ENCODE measurements at places on chromosomes 7 and 10.
A peak's percentile ranks its signal among the peaks of the same experiment; 100 is the strongest.

DNA sequence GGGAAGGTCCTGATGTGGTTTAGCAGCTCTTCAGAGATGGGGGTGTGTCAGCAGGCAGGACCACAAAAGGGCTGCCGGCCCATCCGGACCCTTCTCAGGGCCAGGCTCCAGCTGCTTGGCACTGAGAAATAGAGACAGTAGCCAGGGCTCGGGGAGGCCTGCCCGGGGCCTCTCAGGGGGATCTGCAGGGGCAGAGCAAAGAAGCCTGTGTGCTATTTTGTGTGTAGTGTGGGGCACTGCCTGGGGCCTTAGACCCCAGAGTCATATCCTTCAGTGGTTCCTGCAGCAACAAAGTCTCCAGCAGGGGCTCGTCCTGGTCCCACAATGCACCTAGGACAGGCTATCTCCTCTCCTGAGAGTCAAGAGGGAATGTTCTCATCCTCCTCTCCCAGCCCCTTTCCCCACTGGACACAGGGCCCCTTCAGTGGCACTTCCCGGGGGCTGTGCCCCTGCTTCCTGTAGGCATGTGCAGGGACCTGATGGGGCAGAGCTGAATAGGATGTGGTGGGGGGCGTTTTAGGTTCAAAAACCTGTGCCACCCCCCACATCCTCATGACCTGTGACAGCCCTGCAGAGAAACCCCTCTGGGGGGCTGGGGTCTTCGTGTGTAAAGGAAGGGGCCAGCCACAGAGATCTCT lies 159.5 kb upstream of the RHEB start:
- DNase-seq = no peak

DNA sequence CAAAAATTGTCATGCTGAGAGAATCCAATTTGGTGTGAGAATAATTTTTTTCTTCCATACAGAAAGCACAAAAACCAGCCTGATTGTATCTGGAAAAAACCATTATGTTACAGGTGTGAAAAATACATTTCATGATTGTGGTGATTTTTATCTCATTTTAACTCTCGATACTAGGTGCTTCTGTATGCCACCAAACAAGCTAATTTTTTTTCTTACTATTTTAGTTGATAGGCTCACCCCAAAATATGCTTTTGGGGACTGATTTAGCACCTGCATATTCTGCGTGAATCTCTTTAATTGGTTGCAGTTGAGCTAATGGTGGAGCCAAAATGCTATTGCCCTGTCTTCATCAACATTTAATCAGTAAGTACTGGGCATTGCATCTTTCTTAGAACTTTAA lies 1.9 kb downstream of the DMTF1 start:
- no peak for DNase-seq

DNA sequence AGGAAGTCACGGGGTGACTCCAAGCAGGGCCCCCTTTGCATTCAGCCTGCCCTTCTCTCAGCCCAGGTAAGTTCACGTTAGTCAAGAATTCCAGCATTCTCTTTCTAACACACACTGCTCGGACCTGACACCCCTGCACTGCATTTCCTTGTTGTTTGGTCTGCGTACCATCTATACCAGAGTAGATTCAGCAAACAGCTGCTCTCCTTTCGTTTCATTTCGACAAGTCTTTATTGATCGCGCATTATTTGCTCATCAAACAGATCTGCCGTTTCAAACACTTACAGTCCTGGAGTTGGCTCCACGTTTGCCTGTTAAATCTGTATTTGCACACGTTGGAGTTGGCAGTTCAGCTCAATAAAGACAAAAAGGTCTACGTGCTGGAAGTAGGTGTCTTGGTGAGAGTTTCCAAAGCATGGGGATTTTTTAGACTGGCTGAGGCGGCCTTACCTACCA lies 495.1 kb downstream of the RPS24 start:
- no peak for DNase-seq

DNA sequence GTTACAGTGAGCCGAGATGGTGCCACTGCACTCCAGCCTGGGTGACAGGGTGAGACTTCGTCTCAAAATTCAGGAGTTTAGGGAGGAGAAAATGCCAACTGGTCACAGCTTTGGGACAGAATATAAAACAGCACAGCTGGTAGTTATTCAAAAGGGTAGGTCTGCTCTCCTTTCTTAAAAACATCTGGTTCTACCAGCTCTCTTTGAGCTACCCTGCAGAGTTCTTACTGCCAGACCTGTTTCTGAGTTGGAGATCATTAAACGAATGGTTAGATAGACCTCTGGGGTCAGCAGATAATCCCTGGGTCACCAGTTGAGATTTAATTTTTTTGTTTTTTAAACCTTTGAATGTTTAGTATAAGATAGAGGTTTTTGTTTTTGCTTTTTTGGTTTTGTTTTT lies 52.6 kb downstream of the MCU start:
- no peak for DNase-seq

DNA sequence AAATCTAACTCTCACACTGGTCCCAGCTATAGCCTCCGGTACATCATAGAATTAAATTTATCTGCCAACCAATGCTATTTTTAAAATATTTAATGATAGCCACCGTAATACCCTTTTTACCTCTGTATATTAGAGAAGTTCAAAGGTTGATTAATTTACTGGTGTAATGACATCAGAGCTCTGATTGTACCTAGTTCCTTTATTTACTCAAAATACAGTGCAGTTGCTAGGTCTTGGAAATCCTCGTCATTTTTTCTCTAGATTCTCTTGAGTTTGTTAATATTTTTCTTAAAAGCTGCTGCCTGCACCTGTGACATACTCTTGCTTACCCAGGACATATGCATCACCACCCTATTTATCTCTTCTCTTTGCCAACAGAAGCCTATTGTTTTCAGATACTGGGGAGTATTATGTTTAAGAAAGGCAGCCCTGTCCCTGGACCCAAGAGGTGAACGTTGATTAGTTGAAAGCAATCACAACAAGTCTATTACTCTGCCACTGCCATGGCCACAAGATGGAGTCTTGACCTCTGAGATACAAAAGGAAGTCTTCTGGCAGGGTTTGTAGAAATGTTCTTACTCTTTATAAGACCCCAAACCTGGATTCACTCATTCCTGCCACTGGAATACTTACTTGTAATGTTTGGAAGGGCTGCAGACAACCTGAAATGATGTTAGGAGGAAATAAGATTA lies 25.6 kb upstream of the TMEM26 start:
- DNase-seq = no peak

DNA sequence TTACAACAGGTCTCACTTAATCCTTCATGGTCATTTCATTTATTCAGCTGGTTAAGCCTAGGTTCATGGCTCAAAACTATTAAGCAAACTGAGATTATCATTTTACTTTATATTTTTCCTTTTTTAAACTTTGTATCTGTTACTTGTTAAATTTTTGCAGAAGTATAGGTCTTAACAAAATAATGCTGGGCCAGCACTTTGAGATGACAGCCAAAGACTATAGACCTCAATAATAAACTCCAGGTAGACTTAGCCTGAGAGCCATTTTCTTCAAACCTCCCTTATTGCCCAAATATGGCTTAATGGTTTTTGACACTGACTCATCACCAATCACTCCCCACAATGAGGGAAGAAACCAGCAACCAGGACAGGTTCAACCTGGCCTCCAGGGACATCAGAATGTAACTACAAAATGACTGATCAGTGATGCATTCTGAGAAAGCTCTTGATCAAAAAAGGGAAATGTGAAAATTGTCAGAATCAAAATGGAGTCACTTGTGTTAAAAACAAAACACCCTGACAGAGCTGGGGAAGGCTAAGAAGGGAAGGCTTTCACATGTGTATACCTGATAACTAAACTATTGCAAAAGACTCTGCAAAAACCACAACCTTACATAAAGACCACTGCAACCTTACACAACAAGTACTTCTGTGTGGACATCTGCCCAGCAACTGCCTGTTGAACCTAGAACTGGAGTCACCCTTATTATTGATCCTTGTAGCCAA lies 2.1 kb upstream of the CCDC126 start:
- DNase-seq = peak; percentile 39

GRCh38 chr7:45225311-45225947 lies 67.8 kb downstream of the RAMP3 start:
- DNase-seq = no peak

- DNase-seq = no peak
These were observed 60.8 kb upstream of the NAMPT start for GRCh38 chr7:106345421-106346166.

GRCh38 chr10:59631882-59632807 lies 77.5 kb downstream of the SLC16A9 start:
- DNase-seq = no peak

- no peak for DNase-seq
These were observed 8.7 kb upstream of the CDHR1 start for GRCh38 chr10:84185526-84186175.

- no peak for DNase-seq
These were observed 1.1 kb downstream of the ARID5B start for GRCh38 chr10:61902445-61903220.

GRCh38 chr10:112275512-112276245 lies 7.5 kb upstream of the TECTB start:
- DNase-seq = no peak

GRCh38 chr7:32039000-32039756 lies 31.0 kb downstream of the PDE1C start:
- DNase-seq = no peak

- DNase-seq = no peak
These were observed 785.7 kb upstream of the POM121L12 start for GRCh38 chr7:52249741-52250140.

DNA sequence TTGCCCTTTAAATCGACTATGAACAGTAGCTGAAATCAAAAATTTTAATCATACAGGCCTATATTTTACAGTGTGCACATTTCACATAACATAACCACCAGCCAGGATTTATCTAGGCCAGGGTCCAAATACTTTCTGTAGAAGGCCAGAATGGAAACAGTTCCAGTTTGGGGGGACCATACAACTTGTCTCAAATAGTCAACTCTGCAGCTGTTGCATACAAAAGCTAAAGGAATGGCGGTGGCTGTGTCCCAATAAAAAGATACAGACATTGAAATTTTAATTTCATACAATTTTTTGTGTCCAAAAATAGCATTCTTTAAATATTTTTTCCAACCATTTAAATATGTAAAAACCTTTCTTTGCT lies 742 bp upstream of the TYSND1 start:
- DNase-seq = no peak

DNA sequence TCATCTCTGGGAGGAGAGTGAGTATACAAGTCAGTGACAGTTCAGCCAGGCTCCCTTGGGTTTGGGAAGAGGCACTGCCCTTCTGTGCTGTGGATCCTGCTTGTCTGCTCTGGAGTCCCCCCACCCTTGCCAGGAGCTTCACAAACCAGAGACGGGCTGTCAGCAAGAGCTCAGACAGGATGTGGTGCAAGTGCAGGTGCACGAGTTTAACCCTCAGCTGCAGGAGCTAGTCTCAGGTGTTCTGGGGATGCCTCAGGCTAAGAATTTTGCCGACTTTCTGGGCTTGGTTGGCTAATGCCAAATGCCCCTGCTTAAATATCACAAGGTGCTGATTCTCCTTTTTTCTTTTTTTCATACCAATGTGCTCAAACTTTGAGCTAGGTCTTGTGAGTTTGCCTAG lies 22.3 kb downstream of the ZNF783 start:
- DNase-seq = peak; percentile 44

DNA sequence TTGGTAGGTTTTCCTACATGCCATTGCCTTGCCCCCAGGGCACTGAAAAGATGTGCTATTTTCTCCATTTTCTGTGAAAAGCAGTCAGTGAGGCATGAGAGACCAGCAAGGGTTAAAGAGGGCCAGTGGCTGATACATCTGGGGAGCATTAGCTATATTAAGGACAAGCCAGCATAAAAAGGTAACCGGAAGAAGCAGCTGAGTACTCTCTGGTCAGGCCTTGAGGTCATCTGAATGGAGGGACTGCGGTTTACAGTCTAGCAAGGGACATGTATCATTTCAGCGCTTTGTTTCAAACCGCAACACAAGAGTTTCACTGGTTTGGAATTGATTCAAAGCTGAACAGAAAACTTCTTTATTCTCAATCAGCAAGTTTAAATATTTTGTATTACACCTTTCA lies 120.4 kb downstream of the EPDR1 start:
- no peak for DNase-seq

DNA sequence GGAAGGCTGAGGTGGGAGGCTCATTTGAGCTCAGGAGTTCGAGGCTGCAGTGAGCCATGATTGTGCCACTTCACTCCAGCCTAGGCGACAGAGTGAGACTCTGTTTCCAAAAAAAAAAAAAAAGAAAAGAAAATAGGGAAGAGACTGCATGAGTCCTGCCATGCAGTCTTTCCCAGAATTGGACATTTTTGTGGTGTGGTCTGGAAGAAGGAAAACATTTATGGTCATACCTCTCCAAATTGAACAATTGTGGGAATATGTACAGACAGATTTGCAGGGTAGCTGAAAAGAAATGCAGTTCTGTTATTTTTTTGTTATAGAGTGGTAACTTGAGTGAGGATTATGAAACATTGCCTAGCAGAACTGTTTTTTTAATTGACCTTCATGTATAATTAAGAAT lies 198.1 kb downstream of the AUTS2 start:
- no peak for DNase-seq

GRCh38 chr7:26458466-26459145 lies 166.9 kb downstream of the SNX10 start:
- no peak for DNase-seq

DNA sequence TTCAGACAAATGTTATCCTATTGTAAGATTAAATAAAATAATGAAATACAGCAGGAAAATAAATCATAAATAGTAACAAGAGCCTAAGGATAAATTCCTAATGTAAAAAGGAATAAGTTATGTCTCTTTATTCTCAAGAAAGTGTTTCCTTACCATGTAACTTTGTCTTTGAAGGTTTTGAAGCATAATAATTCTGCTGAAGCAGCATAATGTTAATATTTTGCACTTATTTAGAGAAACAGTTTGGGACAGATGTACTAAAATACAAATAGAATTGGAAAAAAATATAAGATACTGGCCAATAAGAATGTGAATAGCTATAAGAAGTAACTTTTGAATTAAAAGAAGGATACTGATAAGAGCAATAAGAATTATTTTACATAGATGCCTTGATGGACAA lies 45.7 kb downstream of the GRM3 start:
- DNase-seq = no peak

- no peak for DNase-seq
These were observed 301.0 kb downstream of the PTEN start for GRCh38 chr10:88164471-88164870.

DNA sequence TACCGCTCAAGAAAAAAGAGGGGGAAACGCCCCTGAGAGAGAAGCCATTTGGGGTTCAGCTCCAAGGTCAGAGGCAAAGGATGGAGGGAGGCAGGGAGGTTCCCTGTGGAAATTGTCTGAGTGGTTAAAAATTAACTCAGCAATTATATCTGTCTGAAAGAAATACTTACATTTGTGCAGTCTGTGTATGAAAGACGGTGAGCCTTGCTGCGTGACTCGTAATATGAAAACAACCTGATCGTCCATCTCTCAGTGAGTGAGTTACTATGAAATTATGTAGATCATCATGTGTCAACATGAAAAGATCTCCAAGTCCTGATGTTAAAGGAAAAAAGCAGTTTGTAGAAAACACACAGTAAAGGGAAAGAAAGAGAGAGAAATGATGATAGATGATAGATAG lies 67.2 kb upstream of the FAM204A start:
- DNase-seq = no peak

GRCh38 chr7:2029936-2030335 lies 202.8 kb downstream of the MAD1L1 start:
- no peak for DNase-seq

- DNase-seq = no peak
These were observed 183.1 kb downstream of the EXOC4 start for GRCh38 chr7:133436014-133436428.

- DNase-seq = no peak
These were observed 54.5 kb downstream of the CUL2 start for GRCh38 chr10:35035606-35036005.

Measured in GM19239 (cell line).